CD4-positive, alpha-beta T cell treated with Interleukin-6 at 100 ng/mL for 8 hours (primary cell): ENCODE measurements at places on chromosomes 16 and 17.

DNA sequence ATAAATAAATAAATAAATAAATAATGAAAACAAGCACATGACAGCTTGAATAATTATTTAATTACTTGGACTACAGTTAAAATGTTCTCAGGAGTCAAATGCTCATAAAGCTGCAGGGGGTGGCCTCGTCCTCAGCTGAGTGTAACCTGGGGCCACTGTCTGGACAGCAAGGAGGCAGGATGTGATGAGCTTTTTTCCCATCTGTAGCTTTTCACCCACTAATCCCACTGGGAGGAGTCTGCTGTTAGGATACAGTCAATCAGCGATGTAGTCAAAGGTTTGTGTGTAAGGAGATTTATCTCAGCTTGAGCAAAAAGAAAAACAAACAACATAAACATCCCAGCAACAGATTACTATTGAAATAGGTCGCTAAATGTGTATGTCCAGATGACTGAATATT lies 22.5 kb downstream of the ZCCHC14 start:
- no peak for DNase-seq

DNA sequence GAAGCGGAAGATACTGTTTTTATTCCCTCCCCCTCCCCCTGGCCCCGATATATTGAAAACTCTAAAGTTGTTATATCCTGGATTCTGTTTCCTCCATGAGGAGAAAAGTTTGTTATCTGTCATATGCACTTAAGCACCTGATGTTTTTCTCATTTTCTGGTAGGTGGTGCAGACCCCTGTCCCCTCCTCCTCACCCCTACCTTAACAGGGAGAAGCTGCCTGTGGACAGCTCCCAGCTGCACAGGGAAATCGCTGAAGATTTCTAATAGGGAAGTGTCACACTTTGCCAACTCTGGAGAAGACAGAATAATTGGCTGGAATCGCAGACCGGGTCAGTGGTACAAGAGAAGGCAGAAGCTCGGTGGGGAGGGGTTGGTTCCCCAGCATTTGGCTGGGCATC lies 45.3 kb upstream of the TOB1 start:
- no peak for DNase-seq

- no peak for DNase-seq
These were observed 227.8 kb downstream of the ABCC12 start for GRCh38 chr16:47928008-47928407.

GRCh38 chr17:33475594-33475993 lies 182.5 kb upstream of the ASIC2 start:
- DNase-seq = no peak

DNA sequence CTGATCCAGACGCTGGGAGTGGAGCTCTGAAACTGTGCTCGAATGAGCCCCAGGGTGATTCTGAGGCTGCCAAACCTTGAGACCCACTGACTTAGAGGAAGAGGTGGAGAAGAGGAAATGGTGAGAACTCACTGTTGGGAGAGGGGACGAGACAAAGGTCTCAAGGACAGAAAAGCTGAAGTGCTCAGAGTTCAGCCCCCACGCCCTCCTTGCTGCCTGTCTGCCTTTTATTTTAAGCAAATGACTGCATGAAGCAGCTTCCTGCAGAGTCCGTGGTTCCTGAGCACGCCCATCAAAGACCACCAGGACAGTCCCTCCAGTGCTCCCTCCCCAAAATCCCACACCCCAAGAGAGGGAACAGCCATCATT lies 20.4 kb downstream of the COTL1 start:
- no peak for DNase-seq
